Gastroesophageal sphincter (tissue), 4 donors: ENCODE measurements at places on chromosomes 11 and 22.

DNA sequence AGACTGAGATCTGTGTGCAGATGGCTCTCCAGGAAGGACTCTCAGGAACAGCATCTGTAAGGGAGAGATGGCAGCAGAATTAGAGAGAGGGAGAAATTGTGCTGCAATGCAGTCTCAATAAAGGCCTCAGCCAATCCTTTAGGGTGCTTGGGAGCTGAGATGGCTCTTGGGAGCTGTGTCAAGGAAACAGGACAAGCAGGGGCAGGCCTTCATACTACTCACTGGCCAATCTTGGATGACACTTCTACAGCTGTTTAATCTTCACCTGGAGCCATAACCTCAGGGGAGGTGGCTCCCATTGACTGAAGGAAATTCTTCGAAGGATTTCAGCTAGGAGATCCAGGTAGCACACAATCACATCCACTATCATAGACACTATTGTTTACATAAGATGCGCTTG lies 10.0 kb downstream of the OR5B21 start:
- no peak for ATAC-seq

DNA sequence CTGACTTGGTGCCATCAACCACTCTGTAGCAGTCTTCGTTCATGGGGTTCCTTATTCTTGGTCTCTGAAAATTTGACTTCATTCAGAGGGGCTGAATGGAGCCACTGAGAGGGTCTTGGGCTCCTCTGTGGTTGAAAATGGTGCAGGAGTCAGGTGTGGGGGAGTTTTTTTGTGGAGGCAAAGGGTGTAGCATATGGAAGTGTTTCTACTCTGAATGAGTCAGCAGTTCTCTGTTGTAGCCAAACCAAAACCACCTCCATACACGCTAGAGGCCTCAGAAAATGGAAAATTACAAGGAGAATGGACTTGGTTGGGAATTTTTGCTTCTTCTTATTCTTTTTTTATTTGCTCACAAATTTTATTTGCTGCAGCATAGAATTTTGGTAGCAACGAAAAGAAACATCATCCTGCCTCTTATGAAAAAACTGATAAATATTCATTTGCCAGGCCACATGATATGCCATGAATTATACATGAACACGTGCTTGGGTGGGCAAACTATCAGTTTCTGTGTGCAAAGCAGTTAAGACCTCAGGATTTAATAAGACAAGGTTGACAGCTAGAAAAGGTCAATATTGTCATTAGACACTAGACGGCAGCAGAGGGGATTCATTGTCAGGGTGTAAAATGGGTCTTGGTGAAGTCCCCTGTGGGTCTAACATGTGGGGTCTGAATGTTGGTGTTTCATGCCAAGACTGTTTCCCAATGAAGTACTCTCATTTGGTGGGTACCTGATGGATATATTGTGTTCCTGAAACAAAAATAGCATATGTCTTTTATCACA lies 111.7 kb downstream of the MYO18B start:
- ATAC-seq, result no peak

GRCh38 chr11:101169944-101170343 lies 40.3 kb upstream of the PGR start:
- ATAC-seq, result no peak

- peak; percentile 40 for ATAC-seq
These were observed 396 bp downstream of the TEF start for GRCh38 chr22:41382098-41382578.

- ATAC-seq, result no peak
These were observed 112.7 kb downstream of the ZBTB16 start for GRCh38 chr11:114172055-114172861.

GRCh38 chr11:64313491-64314145 lies 3.7 kb downstream of the TRMT112 start:
- ATAC-seq, result peak; percentile 24

GRCh38 chr11:134554106-134554505 lies 142.1 kb upstream of the B3GAT1 start:
- no peak for ATAC-seq

DNA sequence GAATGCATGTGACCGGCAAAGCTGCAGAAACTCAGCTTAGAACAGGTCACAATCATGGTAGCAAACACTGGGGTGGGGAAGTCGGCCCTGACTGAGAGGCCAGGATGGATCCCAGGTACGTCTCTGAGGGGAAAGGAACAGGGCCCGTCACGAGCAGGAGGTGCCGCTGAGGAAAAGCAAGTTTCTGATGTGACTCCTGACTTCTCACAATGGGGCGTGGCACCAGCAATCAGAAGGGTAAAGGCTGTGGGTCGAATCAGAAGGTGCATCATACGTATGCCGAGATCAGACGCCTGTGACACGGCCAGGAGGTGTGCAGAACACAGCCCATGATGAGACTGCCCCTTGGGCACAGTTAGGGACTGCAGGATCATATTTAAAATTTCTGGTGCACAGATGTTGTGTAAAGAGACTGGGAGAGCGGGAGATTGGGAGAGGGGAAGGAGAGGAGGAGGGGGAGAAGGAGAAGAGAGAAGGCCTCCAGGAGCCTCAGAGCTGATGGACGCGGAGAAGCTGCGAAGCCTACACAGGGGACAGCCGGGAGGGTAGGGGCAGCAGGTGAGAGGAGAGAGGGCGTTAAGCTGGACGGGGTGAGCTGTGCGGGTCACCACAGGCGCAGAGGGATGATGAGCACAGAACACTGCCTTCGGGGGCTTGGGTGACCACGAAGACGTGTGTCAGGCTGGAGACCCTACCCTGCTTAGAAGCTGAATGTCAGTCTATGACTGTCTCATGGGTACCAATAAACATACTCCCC lies 30.7 kb downstream of the KRTAP5-5 start:
- ATAC-seq, result no peak

- ATAC-seq, result no peak
These were observed 34.8 kb upstream of the PRODH start for GRCh38 chr22:18970948-18971315.

GRCh38 chr11:12075822-12076821 lies 34.3 kb upstream of the MICAL2 start:
- ATAC-seq, result peak; percentile 86

DNA sequence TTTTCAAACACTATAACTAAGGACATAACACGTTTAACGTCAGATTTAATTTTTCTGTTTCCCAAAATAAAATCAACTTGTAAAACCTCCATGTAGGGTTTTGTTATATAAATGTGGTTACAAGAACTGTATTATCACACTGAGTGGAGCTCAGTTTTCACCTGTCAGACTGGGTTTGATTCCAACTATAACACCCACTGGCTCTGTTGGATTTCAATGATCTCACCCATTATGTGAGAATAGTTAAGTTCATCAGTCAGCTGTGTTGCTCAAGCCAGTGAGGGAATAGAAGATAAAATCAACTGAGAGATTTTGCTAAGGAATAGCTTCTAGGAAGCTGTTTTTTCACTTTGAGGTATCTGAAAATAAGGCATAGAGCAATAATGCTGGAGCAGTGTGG lies 5.1 kb upstream of the OR52R1 start:
- ATAC-seq, result no peak

- ATAC-seq, result no peak
These were observed 484.3 kb downstream of the SOX6 start for GRCh38 chr11:15871904-15872626.

DNA sequence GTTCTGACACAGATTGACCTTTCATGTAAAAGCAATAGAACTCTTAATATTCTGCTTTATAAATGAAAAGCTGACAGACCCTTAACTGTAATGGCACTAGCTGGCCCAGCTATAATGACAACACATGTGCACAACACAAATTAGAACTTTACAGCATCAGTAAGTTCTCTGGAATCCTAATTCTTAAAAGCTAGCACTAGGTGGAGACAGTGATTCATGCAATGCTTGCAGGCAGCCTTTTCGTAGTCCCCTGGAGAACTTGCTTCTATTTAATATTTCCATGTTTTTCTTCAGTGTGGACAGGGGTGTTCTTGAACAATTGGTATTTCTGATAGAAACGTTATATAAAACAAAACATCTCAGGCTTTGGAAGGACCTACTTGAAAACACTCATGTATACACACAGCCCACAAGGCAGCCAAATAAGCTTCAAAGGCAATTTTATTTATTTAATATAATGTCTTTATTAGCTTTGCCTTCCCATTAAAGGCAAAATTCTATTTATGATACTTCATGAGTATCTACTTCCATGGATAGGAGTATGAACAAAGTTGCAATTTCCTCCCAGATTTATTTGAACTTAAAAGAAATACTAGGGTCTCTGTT lies 374.3 kb upstream of the MPPED2 start:
- no peak for ATAC-seq

GRCh38 chr11:31865606-31866300 lies 54.6 kb upstream of the PAX6 start:
- no peak for ATAC-seq

GRCh38 chr22:23401111-23401909 lies 178.8 kb downstream of the IGLL1 start:
- ATAC-seq, result no peak

DNA sequence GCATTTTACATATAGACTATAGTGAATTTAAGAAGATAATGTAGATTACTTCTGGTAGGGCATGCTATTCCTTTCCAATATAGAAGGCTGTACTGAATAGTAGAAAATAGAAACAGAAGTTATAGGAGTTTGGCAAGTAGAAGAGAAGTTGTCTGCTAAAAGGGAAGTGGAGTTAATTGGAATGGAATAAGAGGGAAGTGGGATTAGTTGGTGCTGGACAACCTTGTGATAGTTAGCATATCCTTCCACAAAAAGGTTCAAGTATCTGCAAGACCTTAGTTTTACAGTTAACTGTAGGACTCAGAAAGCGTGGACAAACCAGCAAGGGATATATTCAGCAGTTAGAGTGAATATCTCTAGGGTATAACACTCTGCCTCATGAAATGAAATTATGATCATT lies 185.5 kb downstream of the SWAP70 start:
- ATAC-seq, result no peak

GRCh38 chr11:78657441-78657840 lies 82.8 kb upstream of the NARS2 start:
- ATAC-seq, result no peak

DNA sequence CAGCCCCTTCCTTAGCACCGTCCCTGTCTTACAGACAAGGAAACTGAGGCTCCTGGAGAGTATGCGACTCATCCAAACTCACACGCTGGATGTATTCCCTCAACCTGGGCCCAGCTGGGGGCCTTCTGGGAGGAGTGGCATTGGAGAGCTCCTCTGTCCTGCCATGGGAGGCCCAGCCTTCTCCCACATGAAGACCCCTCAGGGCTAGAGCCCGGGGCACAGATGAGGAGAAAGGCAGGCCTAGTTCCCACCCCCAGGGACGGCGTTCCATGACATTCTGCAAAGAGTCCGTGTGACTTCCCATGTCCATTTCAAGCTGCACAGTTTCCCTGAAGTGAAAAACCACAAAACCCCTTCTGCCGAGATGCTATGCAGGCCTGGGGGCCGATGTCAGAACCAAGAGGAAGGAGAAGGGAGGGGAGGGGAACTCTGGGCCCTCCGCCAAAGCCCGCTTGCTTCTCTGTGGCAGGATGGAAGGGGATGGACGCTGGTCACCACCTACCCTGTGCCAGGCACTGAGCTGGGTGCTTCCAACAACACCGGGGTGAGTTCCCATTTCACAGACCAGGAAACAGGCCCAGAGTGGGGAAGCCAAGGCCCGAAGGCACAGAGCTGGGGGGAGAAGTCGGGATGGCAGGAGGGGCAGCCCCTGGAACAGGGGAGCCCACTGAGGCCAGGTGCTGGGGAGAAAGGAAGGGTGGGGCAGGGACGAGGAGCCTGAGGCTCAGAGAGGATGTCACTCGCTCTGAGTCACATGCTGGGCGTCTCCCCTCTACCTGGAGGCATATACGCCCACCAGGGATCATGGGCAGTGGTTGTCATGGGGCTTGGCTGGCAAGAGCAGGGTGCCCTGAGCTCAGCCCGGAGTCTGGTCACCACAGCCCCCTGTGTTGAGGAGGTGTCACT lies 15.7 kb downstream of the RAC2 start:
- no peak for ATAC-seq

- no peak for ATAC-seq
These were observed 4.3 kb downstream of the ASRGL1 start for GRCh38 chr11:62341588-62341987.

- ATAC-seq, result no peak
These were observed 24.1 kb upstream of the KRTAP5-7 start for GRCh38 chr11:71502871-71503435.

GRCh38 chr11:1842149-1843097 lies 3.6 kb downstream of the TNNI2 start:
- ATAC-seq, result no peak

DNA sequence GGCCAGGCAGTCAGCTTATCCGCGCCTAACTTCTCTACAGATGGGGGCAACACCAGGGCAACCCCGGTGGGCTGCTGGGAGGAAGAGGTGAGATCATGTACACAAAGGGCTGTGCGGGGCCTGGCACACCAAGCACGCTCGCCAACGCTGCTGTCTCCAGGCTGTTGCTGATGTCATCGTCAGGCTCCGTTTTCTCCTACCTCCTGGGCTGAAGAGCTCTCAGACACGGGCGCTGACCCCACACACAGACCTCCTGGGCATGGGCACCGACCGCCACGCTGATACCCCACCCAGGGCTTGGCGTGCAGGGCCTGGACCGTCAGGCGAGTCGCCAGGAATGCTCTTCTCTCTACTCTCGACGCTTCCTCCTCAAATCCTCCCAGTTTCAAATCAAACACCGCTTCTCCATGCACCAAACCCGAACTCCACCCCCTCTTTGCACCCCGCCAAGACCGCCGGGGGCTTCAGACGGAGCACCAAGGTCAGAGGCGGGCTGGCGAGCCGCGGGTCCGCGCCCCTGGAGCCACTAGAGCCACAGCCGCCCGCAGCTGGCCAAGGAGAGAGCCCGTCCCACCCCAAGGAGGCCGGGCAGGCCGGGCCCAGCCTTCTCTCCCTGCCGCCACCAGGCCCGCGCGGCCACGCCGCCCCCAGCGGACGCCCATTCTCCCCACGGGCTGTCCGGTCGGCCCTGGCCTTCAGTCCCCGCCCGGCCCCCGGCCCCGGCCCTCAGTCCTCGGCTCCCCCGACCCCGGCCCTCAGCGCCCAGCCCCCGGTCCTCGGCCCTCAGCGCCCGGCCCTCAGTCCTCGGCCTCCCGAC lies 772 bp downstream of the SBF1 start:
- peak; percentile 30 for ATAC-seq

DNA sequence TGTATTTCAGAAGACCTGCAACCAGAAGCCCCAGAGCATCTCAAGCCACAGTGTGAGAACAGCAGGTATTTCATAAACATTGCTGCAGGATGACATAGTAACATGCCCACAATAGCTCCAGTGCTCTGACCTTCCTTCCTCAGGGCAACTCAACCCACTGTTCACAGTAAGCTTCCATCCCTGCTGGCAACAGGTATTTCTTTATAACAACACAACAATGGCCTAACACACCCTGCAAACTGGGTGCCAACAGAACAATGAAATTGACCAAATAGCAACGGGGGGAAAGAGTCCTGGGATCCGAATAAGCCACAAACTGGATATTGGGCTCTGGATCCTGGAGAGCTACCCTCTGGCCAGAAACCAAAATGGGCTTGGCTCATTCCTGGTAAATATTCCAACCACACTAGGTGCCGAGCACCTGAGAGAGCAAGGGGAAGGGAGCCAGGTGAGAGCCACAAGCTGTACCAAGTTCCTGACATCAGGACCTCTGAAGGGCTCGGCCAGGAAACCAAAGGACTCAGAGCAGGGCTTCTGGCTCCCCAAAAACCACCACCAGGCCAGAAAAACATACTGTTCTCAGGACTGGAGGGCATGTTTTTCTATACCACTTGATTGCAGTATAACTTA lies 99.5 kb downstream of the MICAL3 start:
- ATAC-seq, result no peak

GRCh38 chr11:61147791-61148620 lies 13.2 kb downstream of the VPS37C start:
- ATAC-seq, result no peak
